Fibroblast of skin of right biceps (primary cell): ENCODE measurements at places on chromosomes 12 and 14.

- DNase-seq, result peak; percentile 38
Measured at GRCh38 chr14:91186515-91187066, 57.9 kb downstream of the GPR68 start.

DNA sequence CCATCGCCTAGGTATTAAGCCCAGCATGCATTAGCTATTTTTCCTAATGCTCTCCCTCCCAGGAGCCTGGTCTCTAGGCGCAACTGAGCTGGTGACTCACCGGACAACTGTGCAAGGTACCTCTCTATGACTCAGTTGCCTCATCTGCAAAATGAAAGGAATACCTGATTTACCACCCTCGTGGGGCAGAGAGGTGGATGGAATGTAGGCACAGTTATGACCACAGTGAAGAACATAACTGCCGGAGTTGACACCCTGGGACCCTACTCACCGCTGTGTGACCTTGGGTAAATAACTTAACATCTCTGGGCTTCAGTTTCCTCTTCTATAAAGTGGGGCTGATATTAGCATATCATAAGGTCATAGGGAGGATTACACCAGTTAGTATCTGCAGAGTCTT, 22.6 kb downstream of the BCL11B start:
- no peak for DNase-seq

GRCh38 chr14:65424531-65424930, 12.0 kb downstream of the FUT8 start:
- DNase-seq, result no peak

DNA sequence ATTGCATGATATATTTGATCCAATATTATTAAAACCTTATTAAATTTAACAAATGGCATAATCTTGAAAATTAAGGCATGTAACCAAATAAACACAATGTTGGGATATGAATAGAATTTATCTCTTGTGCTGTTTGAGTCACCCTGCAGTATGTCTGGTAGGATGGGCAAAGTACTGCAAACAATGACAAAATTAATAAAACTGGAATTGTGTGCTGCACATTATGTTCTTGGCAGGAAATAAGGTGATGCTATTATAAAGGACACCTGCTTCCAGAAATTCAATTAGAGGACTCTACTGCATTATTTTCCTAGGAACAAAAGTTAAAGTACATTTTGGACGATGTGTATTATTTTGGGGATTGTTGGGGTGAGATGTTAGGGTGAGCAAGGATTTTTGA, 132.7 kb downstream of the PPFIA2 start:
- DNase-seq, result no peak

DNA sequence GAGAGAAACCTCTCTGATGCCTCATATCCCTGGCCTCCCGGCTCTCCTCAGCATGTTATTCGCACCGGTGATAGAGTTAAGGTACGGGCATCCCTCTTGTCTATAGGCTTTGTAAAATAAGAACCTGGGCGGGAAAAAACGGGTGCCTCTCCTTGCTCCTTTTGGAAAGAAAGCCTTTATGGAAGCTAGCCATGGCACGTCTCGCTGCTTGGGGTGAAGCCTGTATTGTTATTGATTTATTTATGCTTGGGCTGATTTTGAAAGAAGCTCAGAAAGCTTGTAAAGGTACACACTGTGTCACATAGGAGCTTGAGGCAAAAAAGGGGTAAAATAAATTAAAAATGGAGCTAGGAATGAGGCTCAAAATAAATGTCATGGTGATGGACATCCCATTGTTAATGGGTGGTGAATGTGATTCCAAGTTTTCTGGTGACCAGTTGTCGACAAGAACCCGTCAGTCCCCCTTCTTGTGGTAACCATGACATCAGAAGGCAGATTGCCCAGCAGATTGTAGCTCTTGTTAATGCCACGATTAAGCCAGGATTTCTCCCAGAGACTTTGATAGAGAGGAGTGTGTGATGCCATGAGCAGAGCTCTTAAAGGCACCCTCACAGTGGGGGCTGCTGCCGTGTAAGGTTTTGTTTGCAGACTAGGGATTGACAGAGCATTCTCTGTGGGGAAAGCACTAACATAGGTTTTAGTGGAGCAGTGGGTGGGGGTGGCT, 50.4 kb upstream of the ASPG start:
- DNase-seq, result no peak

DNA sequence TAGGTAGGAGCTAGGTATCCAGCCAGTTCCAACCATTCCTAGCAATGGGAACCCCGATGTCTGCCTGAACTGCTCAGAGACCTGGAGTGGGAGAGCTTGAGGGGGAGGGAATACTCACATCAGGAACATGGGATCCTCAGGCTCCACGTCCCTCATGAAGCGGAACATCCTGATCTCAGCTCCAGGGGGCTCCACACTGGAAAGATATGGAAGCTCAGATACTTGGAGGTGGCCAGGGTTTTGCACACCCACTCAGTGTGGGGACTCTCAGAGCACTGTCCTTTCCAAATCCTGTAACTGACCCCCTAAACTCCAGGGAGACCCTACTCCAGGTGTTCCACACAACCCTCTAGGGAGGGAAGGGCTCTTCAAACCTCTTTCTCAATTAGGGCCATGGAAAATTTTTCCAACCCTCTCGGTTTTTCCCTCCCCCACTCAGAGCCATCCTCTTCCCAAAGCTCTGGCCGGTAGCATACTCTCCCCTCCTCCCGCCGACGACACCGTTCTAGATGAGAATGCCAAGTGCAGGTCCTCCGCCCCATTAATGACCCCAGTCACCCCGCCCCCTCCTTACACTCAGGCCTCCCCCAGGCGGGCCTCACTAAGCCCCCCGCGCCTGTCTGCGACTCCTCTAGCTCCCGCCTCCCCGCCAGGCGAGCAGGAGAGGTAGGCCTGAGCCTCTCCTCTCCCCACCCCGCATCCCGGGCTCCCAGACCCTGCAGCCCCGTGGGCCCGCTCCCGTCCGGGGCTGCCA, 597 bp downstream of the MLF2 start:
- DNase-seq, result peak; percentile 65

GRCh38 chr12:57813971-57814772, 4.4 kb downstream of the AVIL start:
- no peak for DNase-seq

GRCh38 chr14:64934338-64934929, 8.1 kb downstream of the GPX2 start:
- DNase-seq, result no peak

GRCh38 chr14:106179761-106180160, 653.4 kb downstream of the TMEM121 start:
- no peak for DNase-seq

- DNase-seq, result no peak
Measured at GRCh38 chr12:109020146-109020795, 597 bp downstream of the SVOP start.

DNA sequence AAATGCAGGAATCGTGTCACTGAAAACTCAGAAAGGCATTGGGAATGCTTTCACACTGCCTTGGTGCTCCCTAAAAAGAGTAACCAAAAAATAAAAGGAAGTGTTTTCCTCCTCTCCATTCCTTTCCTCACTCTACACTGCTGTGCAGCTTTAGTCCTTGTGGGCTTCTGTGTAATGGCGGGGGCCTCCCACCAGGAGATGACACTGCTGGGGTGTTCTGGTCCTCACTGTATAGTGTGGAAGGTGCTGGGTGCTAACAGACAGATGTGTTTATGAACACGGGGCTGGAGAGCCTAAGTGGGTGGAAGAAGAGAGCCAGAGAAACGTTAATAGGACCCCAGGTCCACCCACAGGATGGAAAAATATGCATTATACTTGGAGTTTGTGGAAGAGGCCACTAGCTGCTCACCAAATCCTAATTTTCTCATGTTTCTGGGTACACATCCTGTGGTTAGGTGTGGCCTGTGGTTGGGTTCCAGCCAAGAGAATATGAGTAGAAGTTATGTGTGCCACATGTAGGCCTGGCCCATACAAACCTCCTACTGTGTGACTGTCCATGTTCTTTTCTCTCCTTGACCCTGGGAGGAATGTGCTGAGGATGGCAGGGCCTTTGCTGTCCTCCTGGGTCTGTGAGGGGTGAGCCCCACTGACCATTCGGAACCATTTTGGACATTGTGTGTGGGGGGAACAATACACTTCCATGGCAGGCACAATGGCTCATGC, 14.0 kb upstream of the C1S start:
- DNase-seq, result no peak
